Stimulated activated CD4-positive, alpha-beta T cell treated with anti-CD3 and anti-CD28 coated beads, TNF-alpha, amount 100 ng/mL, for 1 hour (primary cell): ENCODE measurements at places on chromosomes 5 and 9.

DNA sequence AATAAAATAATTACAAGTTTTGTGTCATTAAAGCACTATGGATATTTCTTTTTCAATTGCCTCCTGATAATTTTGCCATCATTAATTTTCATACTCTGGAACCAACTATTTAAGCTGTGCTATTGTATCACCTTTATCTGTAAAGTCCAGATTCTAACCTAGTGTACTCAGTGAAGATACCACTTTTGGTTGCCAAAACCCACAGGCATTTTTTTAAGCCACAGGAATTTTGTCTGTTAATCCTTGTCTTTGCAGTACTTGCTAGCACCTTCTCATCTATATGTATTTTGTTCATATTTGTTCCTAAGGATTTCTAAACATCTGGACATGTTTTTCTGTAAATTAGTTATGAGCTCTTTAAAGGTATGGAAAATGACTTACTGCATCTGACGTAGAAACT is 481.4 kb upstream of the DAB2 start:
- DNase-seq: no peak

DNA sequence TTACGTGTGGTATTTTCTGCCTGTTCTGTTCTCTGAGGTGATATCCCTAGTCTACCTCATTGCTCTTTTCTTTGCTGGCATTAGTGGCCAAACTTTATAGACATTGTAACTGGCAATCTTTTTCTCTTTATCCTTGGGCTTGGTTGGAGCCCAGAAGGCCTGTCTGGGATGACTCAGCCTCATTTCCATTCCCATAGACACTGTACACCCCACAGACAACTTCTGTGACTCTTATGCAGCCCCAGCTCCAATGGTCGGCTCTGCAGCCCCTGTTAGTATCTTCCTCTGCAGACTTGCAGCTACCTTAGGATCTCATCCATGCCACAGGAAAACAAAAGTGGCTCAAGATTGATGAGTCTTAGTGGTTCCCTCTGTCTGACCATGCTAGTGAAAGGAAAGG is 79.8 kb downstream of the CFAP95 start:
- no peak for DNase-seq

- DNase-seq: no peak
Measured at GRCh38 chr5:93394301-93394700, 186.7 kb downstream of the NR2F1-AS1 start.

- DNase-seq: no peak
Measured at GRCh38 chr5:96893342-96893741, 17.0 kb downstream of the ERAP2 start.

DNA sequence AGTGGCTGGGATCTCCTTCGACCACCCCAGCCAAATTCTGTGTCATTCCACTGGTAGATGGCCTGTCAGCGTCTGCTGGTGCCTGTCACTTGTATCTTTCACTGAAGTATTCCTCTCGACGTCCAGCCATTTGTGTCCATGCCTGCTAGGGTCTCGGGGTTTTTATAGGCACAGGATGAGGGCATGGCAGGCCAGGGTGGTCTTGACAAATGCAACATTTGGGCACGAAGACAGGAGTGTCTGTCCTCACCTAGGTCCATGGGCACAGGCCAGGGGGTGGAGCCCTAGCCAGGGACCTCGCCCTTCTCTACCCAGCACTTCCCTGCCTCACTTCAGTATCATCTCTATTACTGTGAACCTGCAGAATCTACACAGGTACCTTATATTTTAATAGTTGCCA is 2223.9 kb upstream of the ACO1 start:
- no peak for DNase-seq

- DNase-seq: no peak
Measured at GRCh38 chr5:100165309-100165708, 369.9 kb upstream of the FAM174A start.

GRCh38 chr9:110583237-110583636 is 3.7 kb upstream of the SVEP1 start:
- DNase-seq: no peak

DNA sequence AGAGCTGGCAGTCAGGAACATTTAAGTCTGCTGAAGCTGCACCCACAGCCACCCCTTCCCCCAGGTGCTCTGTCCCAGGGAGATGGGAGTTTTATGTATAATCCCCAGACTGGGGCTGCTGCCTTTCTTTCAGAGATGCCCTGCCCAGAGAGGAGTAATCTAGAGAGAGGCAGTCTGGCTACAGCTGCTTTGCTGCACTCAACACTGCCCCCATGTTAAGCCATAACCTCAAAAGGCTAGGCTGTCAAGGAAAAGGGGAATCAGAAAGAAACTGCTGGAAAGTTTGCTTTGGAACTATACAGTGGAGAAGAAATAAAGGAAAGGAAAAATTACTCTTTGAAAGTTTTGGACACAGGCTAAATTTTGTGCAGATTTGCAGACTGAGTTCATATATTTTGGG is 127.2 kb downstream of the MACIR start:
- no peak for DNase-seq

GRCh38 chr5:10401498-10401897 is 40.2 kb upstream of the ROPN1L start:
- DNase-seq: no peak

DNA sequence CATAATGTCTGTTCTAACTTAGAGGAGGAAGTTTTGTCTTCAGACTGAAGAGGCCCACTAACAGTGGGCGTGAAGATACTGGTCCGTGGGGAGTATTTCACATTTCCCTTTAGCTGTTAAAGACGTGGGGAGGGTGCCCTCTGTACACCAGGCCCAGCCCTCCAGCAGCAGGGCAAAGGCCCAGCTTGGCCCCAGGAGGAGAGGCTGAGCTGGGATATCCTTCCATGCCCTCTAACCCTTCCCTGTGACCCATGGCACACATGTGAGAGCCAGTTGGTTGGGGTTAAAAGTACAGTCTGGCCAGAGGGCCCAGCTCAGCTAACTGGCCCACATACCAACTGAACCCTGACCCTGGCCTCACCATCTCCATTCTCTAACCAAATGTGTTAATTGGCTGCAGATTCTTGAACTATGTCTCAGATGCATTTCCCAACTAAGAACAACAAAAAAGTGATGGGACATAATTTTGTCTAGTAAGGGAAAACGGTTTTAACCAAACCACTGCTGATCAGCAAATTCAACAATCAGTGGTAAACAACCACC is 74.4 kb downstream of the LHFPL2 start:
- no peak for DNase-seq

DNA sequence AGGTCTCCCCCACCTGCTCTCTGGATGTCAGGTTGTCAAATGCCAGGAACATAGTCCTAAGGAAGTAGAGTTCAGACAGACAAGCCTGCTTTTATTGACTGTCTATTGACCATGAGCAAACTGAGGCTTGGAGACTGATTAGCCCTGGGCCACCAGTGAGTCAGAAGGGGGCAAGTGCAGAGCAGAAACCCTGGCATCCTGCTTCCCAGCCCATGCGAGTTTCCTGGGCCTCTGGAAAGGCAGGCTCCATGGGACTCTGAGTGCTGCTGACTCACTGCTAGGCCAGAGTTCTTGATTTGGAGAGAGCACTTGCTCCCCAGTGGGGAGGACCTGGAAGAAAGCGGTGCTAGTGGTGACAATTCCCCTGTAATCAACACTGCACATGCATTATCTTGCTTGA is 2.8 kb upstream of the HBEGF start:
- DNase-seq: no peak

DNA sequence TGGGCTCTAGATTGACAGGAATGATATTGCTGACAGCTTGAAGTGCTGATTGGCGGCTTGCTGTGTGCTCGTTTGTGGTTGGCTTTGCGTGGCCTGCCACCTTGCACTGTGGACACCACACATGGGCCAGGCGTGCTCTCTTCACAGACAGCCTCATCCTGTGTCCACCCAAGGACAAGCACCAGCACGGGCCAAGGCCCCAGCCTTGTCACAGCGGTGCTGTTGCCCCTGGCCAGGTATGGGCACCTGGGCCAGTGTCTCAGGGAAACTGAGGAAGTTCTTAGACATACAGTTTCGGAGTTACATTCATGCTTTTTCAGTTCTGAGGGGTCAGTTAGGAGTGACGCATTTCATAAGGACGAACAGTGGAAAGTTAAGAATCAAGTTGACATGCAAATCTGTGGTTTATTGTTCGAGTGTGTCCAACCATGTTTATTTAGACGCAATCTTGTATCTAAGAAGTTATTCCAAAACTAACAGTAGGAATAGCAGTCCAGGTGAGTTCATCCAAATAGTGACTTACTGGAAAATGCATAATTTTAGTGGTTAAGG is 125.9 kb downstream of the EHMT1 start:
- DNase-seq: no peak

DNA sequence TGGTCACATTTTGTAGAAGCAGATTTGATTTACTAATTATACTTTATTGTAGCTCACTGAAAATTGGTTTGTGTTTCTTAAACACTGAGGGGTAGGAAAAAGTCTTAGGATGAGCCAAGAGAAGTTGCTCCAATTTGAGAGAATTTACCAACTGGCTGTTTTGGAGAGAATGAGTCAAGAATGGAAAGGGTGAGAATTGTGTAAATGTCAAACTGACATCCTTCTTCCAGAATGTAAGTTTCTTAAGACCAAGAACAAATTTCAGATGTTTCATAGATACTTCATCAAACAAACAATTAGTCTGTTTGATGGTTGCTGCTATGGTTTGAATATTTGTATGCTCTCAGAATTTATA is 106.2 kb upstream of the TXNDC8 start:
- no peak for DNase-seq

GRCh38 chr5:76556511-76557221 is 66.5 kb downstream of the F2RL2 start:
- DNase-seq: no peak
